ENCODE measurements at places on chromosomes 3 and 15. TPM values are rescaled to one million over a fixed set of nuclear protein-coding genes. Genes with fewer than 3 reads are reported as not detected.
A peak's percentile ranks its signal among the peaks of the same experiment; 100 is the strongest.

- DNase-seq = no peak
Measured at GRCh38 chr3:76673171-76673570, 366.7 kb upstream of the ROBO2 start.

DNA sequence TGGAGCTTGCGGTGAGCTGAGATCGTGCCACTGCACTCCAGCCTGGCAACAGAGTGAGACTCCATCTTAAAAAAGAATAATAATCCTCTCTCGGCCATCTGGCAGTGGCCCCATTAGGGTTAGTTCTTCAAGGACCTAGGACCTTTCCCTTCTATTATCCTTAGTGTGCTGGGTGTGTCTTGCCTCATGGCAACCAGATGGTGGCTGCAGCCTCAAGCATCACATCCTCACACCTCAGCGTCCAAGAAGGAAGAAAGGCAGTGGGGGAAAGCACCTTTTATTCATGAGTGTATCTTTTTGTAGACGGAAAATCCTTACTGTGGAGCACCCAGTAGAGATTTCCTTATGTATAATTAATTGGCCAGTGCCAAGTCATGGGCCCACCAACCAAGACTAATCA lies 42.7 kb upstream of the TFRC start:
- no peak for DNase-seq

DNA sequence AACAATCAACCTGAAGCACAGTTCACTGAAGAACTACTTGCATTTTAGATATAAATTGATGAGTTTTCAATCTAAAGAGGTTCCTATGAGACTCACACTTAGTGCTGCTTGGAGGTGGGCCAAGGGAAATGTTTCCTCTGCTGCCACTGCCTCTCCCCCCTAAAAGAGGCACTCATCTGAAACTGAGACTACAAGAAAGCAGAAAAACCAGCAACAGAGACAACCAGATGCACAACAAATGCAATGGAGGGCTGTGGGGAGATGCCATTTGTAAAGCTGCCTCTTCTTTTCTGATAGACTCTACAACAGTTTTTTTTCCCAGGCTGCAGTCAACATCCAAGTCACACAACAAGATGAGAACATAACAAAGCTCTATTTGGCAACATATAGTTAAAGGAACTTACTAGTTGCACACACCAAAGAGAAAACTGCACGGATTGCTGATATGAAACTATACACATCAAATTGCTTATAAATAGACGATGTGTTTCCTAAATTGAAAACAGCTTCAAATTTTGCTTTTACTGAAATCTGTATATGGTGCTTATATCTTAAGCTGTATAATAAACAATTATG lies 11.0 kb downstream of the TSPAN3 start:
- no peak for DNase-seq

- DNase-seq = no peak
Measured at GRCh38 chr3:109683746-109684145, 346.4 kb upstream of the DPPA4 start.

DNA sequence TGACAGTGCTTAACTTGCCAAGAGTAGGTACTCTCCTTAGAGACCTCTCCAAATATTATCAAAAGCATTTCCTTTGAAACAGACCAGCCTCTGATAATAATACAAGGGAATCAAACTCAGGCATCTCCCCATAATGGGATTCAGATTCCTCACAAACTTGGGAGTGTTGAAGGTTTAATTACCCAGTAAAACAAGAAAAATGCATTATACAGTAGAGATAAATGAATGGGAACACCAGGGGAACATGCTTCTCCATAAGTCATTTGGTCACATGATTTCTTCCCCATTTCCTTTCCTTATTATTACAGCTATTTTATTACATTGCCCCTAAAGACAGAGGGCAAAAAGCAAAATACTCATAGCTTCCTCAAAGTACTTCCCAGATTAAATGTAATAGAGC lies 325.0 kb upstream of the CDIN1 start:
- no peak for DNase-seq

- no peak for DNase-seq
Measured at GRCh38 chr3:156952011-156952410, 125.9 kb downstream of the LEKR1 start.

- no peak for DNase-seq
Measured at GRCh38 chr15:23467110-23467600, 20.1 kb upstream of the GOLGA6L2 start.

- DNase-seq = peak; percentile 44
Measured at GRCh38 chr3:42351207-42351606, 59.2 kb downstream of the LYZL4 start.

GRCh38 chr3:146466604-146467003 lies 2.8 kb downstream of the PLSCR2 start:
- no peak for DNase-seq

MIX23 gene
- total RNA-seq = 25.9 TPM

SERPINI2 gene
- 3.3 TPM for total RNA-seq

POMGNT2 gene
- total RNA-seq = 28.2 TPM

MAP2K5 gene
- 14.9 TPM for total RNA-seq

GCNT3 gene
- total RNA-seq = not detected
